ENCODE measurements at places on chromosomes 3 and 15. TPM values are rescaled to one million over a fixed set of nuclear protein-coding genes. Genes with fewer than 3 reads are reported as not detected.

DNA sequence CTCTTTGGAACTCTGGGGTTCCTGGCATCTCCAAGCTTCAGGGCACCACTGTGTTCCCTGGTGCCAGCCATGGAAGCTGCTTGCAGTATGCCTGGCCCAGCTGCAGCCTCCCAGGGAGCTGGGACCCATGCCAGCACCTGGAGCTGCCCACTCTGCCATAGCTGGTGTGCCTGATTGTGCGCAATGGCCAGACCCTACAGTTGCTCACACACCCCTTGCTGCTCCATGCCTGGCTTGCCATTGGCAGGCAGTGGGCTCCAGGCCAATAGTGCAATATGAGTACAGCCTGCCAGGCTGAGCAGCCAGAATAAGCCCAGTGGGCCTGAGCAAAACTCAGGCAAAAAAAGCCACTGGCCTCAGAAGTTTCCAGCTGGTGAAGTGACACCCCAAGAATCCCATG, 43.8 kb upstream of the LRRFIP2 start:
- DNase-seq = no peak

DNA sequence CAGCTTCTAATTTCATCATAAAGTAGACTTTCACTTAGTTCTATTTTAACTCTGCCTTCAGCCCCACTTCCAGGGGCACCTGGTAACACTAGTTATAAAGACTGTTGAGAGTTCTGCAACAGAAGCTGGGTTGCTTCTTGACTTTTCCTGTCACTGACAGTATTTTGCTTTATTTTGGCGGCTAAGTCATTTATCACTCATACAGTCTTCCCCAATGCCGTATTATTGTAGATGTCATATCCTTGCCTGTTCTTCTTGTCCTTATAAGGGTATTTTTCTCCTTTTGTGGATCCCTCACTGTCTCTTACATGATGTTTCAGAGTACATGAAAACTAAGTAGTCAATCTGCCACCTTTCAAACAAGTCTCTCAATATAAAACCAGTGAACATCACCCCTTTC, 369.0 kb upstream of the PPP2R3A start:
- DNase-seq = no peak

- DNase-seq = no peak
These were observed 133.3 kb upstream of the CHL1 start for GRCh38 chr3:63095-63765.

GRCh38 chr3:14159426-14159825, 19.0 kb downstream of the XPC start:
- DNase-seq = no peak

DNA sequence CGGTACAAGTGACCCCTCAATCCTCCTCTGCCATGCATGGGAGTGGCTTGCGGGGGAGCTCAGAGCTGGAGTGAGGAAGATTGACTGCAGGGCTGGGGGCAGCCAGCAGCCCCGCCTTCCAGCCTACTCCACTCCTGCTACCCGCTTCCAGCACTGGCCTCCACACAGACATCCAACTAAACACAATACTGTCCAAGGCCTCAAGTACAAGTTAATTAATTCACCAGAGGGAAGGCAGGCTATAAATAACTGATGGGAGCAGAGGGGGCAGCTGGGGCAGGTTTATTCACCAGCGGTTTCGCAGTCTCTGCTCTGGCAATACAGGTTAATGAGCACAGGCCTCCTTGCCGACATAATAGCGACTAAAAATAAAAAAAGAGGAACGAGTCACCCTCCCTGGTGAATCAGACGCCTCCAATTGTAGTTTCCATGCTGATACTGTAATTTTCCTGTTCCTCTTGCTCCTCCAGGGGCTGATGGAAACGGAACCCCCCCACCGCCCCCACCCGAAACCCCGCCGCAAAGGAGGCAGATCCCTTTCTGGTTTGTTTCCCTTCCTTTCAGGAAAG, 166.4 kb upstream of the TLE3 start:
- DNase-seq = no peak

DNA sequence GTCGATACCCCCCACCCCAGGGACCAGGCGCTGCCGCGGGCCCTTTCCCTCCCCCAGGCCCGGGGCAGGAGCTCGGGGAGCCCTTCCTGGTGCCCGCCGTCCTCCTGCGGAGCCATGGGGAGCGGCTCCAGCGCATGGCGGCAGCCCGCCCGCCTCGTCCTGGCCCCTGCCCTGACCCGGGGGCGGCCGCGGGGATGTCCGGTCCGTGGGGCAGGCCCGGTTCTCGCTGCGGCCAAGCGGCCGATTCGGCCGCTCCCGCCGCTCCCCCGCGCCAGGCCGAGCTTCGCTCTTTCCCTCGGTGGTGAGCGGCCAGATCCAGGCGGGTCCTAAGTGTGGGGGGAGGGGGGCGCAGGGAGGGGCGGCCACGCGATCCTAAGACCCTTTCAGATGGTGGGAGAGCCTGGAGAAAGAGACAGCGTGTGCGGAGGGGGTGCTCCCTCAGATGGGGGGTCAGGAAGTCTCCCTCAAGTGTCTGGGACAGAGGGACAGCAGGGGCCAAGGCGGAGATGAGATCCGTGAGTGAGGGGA, 1.3 kb downstream of the NEIL1 start:
- DNase-seq = no peak

DNA sequence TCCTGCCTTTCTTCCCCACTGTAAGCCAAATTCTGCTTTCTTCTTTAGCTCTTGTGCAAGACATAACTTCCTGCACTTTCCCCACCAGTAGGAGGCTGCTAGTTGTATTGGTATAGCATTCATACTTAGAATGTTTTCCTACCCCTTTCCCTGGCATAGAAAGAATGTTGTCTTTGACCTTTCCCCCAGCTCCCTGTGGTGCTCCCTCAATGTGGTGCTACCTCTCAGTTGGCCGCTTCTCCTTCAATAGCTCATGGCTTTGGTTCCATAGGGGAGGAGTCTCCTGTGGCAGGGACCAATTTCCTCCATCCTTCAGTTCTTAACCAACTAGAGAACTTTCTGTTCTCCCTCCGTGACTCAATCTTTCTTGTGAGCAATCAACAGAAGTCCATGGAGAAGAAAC, 67.5 kb upstream of the AKAP13 start:
- DNase-seq = no peak

DNA sequence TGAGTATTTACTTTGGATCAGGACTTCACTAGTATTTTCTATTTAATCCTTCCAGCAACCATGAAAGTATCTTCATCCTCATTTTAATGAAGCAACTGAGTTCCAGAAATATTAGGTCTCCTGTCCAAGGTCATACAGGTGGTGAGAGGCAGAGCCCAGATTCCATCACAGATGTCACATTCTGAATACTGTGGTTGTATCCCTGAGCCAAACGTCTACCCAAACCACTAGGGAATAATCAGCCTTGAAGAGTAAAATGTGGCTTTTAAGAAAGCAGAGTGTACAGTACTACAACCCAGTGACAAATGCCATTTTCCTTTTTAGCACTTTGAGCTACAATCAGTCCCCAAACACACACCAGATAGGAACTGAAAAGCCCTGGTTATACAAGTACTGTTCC, 93.3 kb upstream of the TRIM42 start:
- DNase-seq = no peak

DNA sequence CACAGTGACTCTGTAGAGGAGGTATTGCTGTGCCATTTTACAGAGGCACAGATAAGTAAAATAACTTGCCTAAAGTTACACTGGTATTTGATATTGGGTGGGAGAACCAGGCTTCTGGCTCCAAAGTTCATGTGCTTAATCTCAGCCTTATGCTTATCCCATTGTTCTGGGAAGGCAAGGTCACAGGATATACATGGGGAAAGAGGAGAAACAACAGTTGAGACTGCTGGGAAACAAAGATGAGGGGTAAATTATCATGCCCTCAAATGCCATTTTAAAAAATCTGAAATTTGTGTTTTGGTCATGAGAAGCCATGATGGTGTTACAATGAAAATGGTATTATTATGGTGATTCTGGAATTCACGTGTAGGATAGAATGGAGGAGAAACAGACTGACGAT, 54.4 kb downstream of the EOMES start:
- no peak for DNase-seq

- no peak for DNase-seq
These were observed 23.3 kb downstream of the WWTR1 start for GRCh38 chr3:149634573-149634972.

DNA sequence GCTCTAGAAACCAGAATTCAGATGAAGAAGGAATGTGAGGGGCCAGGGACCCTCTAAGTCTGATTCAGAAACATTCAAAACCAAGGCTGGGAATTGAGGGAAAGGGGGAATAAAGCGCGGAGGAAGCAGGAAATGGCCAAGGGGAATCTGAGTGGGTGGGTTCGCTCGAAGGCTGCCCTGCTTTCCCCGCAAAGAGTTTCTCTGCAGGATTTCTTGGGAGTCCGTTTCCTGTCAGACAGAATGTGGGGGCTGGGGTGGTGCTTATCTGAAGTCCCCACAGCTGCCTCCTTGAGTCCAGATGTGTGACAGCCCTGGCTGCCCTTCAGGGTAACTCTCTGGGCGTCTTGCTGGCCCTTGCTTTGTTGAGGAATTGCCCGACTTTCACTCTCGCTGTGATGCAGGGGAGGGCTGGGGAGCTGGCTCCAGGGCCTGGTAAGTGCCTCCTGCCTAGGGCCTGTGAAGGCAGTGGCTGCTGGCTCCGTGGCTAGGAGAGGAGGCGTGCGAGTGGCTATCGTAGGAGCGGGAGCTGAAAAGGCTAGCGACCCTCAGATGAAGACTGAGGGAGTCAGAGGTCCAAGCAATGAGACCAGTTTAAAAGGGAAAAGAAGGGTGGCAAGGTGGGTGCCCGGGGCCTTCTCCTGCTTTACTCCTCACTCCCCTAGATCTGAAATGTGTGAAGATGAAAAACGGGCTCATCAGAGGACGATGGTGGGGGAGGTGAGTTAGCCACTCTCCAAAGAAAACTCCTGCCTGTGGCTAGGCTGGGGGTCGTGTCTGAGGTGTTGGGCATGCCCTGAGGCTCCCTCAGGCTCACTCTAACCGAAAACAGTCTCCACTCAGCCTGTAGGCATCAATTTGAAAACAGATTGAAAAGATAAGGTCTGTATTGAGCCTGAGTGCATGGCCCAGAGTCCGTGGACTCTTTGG, 143.9 kb upstream of the UMPS start:
- no peak for DNase-seq

DNA sequence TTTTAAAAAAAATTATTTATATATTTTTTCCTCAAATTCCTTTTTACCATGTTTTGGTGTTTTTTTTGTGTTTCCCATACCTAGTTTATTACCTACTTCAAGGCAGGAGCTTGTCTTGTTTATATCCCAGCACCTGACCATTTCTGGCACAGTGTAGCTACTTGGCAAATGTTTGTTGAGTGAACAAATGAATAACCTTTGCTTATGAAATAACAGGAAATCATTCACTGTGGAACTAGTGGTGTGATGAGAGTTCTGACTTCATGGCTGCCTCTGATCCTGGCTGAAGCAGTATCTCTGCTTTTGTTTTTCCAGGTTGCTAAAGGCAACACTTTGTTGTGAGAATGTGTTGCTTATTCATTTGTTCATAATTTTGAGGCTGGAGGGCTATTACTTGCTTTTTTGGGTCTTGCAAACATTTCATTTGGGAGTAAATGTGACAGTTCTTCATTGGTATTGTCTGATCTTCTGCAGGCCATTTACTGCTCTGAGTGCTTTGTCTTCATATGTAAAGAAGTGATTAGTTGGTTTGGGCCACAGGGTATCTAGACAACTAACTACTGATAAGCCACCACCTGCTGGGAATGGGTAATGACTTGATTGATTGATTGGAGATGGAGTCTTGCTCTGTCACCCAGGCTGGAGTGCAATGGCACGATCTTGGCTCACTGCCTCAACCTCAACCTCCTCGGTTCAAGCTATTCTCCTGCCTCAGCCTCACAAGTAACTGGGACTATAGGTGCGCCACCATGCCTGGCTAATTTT, 5.7 kb downstream of the RAD54L2 start:
- no peak for DNase-seq

DNA sequence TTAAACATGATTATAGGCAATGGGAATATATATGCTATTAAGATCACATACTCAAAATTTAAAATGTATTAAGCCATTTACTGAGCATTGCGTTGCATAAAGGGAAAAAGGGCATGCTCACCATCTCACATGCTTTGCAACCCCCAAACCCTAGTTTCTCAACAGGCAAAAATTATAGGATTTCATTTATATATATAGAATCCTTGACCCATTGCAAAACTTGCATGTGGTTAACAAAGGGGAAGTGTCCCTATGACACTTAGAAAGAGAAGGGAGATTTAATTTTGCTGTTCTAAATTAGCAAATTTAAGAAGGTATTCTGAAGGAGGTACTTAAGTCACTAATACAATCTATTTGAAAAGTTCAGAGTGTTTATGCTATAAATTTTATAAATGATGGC, 837.8 kb downstream of the DIPK2A start:
- no peak for DNase-seq

- DNase-seq = no peak
These were observed 2.3 kb downstream of the SERP1 start for GRCh38 chr3:150544041-150544440.

- DNase-seq = no peak
These were observed 305.5 kb downstream of the SHQ1 start for GRCh38 chr3:72542781-72543180.

GRCh38 chr15:39028069-39028468, 463.5 kb upstream of the RASGRP1 start:
- no peak for DNase-seq

DNA sequence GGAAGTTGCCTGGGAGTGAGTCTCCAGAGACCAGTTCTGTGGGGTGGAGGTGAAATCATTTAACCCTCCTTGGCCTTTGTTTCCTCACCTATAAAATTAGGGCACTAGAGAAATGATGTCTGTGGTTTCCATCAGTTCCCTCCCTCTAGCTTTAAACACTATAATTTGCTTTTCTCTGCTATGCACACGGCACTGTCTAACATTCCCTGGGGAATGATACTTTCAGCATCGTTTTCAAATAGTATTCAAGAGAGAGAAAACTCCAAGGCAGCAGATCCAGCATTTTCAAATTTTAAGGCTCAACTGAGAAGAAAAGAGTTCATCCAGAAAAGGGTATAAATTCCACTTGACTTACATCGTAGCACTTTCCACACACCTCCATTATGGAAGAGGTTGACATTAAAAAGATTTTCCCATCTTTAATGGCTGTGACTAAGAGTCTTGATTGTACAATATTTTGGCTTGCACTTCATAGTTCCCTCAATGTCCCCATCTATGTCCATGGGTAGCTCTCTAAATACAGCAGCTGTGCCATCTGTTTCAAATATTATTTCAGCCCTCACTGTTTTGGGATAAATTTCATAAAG, 137.7 kb upstream of the ZPLD1 start:
- DNase-seq = no peak

DNA sequence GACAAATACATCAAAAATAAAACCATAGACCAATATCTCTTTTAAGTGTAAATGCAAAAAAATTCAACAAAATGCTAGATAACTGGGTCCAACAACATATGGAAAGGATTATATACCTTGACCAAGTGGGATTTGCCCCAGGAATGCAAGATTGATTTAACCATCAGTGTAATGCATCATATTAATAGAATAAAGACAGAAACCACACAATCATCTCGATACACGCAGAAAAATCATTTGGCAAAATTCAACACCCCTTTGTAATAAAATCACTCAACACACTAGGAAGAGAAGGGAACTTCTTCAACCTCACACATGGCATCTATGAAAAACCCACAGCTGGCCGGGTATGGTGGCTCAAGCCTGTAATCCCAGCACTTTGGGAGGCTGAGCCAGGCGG, 19.5 kb downstream of the GREM1 start:
- DNase-seq = no peak

The SMCO1 gene
- not detected for total RNA-seq

The GNAT1 gene
- not detected for total RNA-seq

The STXBP5L gene
- 1.8 TPM for total RNA-seq

The RYR3 gene
- 10.5 TPM for total RNA-seq

The SPATA12 gene
- total RNA-seq = not detected

The CHDH gene
- total RNA-seq = 0.58 TPM

The LRRC57 gene
- total RNA-seq = 20.7 TPM

The SPINT1 gene
- 31.4 TPM for total RNA-seq

The GOLGA8H gene
- total RNA-seq = 1.4 TPM

The IL5RA gene
- total RNA-seq = 0.69 TPM
